ENCODE measurements at places on chromosomes 11 and 22. TPM values are rescaled to one million over a fixed set of nuclear protein-coding genes. Genes with fewer than 3 reads are reported as not detected.

Gene KRTAP5-8
- not detected for total RNA-seq

Gene OR8G1
- not detected for total RNA-seq

Gene APOL4
- under 0.01 TPM for total RNA-seq

Gene KCNK7
- total RNA-seq: 4.1 TPM

Gene HTR3A
- 0.26 TPM for total RNA-seq

Gene C11orf52
- total RNA-seq: 2.3 TPM

Gene TMPRSS6
- not detected for total RNA-seq

Gene RFPL2
- not detected for total RNA-seq

Gene APOBEC3F
- total RNA-seq: 0.79 TPM

Gene SYT13
- not detected for total RNA-seq

Gene OR2AT4
- not detected for total RNA-seq

Gene BACE1
- total RNA-seq: 4.2 TPM

Gene TENM4
- total RNA-seq: 3.2 TPM

Gene VSTM5
- total RNA-seq: 0.79 TPM

Gene TMEM121B
- not detected for total RNA-seq

Gene OR10D3
- not detected for total RNA-seq

Gene OR5A1
- not detected for total RNA-seq

Gene NRGN
- total RNA-seq: not detected

Gene MCHR1
- total RNA-seq: not detected

Gene APLNR
- total RNA-seq: not detected

Gene AMPD3
- 11.0 TPM for total RNA-seq
